ENCODE measurements at places on chromosomes 16 and 17. TPM values are rescaled to one million over a fixed set of nuclear protein-coding genes. Genes with fewer than 3 reads are reported as not detected.

DNA sequence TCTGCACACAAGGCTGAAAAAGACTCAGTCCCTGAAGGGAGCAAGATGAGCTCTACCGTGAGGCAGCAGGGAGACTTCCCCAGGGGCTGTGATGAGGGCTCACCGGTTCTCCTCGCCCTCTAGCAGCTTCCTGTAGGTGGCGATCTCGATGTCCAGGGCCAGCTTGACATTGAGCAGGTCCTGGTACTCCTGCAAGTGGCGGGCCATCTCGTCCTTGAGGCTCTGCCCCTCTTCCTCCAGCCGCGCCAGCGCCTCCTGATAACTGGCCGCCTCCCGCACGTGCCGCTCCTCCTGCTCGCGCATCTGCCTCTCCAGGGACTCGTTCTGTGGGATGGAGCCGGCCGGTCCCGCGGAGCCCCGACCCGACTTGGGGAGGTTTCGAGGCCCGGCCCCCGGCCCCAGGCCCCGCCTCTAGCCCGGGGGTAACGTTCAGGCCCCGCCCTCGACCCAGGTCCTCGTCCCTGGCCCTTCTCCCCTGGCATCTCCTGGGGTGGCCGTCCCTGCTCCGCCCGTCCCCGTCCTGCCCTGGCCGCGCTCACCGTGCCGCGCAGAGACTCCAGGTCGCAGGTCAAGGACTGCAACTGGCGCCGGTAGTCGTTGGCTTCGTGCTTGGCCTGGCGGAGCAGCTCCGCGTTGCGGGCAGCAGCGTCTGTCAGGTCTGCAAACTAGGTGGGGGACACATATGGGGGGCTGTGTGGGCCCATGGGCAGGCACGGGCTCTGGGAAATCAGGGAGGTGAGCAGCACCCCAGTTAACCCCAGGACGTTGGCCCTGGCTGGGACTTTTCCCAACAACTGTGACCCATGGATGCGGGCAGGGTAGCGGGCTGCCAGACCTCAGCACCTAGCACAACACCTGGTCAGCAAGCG, 3.9 kb downstream of the GFAP start:
- DNase-seq: peak; percentile 74

DNA sequence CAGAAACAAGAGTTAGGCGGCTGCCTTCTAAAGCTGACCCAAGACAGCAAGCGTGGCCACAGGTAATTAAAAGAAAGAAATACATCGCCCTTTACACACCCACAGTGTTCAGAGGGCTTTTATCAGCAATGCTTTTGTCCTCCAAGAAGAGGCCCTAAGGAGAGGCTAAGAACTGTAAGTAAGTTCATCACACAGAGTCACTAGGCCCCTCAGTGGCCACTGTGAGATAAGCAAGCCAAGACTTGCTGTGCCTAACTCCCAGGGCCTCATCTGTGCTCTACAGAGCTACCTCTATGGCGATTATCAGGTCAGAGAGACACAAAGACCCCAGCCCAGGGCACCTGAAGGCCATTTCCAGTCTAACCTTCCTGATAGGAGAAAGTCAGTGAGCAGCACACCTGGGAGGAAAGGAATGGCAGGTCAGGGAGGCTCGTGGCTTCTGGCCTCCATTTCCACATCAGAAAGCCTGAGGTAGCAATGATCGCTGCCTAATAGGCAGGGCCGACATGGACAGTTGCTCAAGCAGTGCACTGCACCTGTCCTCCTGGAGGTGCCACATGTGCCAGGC, 545.2 kb upstream of the CDH11 start:
- DNase-seq: peak; percentile 9

DNA sequence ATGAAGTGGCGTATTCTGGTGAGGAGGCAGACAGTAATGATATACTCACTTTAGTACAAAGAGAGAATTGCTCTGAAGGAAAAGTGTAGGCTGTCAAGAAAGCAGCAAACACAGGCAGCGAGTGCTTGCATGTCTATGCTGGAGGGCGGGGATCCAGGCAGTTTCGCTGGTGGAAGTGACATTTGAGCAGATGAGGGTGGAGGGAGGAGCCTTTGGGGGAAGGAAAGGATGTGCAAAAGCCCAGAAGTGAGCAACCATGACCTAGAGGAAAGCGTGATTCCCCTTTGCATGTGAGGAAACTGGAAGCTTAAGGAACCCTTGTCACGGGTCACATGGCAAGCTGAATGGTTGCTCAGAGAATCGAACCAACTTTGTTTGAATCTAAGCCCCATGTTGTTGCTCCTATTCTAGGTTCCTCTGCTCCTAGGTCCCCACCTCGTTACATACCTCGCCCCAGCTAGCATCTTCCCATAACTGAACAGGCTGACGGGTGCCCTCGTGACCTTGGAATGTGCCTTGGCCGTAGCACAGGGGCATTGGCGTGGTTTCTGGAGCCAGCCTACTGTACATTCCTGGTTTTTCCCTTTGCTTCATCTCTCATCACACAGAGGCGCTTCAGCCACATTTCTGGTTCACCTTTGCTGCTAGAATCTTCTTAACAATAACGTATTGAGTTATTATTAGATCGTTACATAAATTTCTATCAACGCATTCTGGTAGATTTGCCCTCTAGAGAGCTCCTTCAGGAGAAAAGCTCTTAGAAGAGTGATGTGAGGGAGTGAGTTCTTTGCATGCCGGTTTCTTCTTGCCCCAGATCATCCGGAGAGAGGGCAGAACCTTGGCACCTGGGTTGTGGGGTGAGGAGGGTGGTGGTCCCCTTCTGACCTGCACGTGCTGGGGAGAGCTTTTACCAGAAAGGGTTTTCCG, 191.8 kb downstream of the SNX29 start:
- DNase-seq: no peak

GRCh38 chr17:41492351-41492750, 2.6 kb upstream of the KRT36 start:
- no peak for DNase-seq

Gene XYLT1
- total RNA-seq: not detected

GRCh38 chr16:54489225-54490111, 202.9 kb upstream of the IRX3 start:
- no peak for DNase-seq

GRCh38 chr17:30323895-30324319, 9.9 kb downstream of the TMIGD1 start:
- DNase-seq: no peak

DNA sequence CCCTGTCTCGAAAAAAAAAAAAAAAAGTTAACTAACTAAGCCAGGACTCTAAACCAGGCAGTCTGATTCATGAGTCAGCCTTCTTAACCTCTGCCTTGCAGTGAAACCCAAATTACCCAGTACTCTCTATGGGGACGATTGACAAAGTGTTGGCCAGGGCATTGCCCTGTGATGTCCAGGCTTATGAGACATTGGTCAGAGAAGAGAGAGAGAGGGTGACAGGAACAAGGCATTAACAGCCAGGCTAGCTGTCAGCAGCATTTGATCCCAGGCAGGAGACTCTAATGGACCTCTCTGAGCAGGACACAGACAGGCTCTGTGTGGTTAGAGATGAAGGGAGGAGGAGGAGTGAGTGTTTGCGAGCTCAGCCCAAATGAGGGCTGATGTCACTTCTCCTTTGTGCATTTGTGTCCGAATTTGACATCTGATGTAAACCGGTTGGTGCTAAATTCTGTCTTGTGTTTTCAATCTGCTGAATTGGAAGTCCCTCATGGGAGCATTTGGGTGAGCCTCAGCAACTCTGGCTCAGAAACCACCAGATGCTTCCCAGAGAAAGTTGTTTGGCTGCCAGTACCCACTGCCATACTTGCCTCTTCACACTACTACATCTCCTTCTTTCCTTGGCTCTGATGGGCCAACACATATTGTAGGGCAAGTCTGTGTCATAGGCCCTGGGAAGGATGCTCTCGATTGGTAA, 4.3 kb upstream of the MYL4 start:
- DNase-seq: no peak

DNA sequence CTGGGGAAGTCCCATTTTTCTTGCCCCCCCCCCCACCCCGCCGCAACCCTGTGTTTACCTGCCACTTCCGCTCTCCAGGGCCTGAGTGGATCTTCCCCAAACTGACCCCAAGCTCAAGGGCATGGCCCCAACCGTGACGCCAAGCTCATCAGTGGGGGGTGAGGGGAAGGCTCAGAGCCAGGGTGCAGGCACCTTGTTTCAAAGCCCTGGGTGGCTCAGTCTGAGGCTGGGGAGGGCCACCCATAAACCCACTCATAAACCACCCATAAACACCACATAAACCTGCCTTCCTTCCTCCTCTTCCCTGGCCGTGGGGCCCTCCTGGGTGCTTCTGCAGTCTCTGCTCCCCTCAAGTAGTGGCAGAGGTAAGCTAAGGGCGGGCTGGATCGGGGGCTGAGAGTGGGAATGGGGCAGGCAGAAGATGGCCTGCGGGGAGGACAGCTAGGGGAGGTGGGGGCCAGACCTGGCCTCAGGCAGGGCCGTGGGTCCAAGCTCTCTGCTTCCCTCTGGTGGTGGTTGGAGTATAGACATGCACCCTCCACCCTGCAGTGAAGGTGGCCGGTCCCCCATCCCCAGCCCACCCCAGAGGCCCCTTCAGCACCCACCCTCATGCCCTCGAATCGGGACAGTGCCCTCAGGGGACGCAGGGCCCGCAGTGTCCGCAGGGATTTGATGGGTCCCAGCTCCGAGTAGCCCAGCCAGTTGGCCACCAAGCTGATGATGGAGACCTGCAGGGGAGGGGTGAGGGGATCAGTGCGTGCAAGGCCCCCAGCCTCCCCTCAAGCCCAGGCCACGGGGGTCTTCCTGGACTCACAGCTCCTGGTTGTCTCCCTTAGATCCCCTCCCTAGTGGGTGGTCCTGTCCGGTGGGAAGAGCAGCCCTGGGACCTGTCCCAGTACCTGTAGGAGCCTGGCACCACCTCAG, 14.6 kb upstream of the CD79B start:
- peak; percentile 48 for DNase-seq

DNA sequence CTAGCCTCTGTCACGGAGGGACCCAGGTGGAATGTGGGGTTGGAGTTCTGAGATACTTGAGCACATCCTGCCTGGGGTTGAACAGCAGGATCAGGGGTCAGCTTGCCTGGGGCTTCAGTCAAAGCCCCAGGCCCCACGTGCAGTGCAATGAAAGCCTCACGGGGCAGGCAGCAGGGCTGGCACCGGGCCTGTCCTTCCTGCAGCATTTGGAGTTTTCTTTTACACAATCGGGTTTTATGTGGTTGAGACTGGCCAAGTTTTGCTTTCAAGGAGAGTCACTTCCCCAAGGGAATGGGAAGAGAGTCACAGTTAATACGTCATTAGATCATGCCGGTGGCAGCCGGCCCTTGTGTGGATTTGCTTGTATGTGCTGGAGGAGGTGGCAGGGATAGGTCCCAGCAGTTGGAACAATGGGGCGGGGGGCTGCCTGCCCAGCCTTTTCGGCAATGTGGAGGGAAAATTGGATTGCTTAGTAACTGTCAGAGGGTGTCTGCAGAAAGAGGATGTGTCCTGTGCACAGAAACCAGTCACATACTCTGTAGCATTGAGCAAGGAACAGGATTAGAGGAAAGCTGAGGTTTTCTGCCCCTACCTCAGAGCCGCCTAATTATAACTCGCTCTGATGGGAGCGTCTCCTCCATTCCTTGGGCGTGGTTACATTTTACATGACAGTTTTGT, 4.5 kb downstream of the RMI2 start:
- DNase-seq: no peak

- DNase-seq: no peak
These were observed 18.5 kb upstream of the PHF12 start for GRCh38 chr17:28969706-28970393.

Gene WSCD1
- 2.2 TPM for total RNA-seq

Measured in HepG2 (cell line).